ENCODE measurements at places on chromosomes 12 and 14.

- peak; percentile 18 for DNase-seq
These were observed 8.0 kb upstream of the ASB8 start for GRCh38 chr12:48165089-48165981.

DNA sequence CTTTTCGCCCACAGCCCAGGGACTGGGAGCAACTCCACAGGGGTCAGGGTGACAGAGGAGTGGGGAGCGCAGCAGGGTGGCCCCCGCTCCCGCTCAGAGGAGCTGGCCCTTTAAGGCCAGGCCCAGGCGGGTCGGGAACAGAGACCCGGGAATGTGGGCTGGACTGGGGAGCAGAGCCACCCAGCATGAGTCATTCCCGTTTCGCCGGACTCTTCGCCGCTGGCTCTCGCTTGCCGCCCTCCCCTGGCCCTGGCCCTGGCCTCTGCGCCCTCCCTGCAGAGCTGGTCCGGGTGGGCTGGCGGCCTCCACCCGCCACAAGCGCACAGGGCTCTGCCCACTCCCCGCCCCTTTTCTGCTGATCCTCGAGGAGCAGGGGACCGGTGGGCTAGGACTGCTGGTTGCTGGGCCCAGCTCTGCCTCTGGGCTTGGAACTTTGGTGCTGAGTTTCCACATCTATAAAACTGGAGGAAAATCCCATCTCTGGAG is 92.8 kb downstream of the NINJ2 start:
- no peak for DNase-seq

- DNase-seq = no peak
These were observed 26.3 kb upstream of the FOS start for GRCh38 chr14:75252254-75252837.

DNA sequence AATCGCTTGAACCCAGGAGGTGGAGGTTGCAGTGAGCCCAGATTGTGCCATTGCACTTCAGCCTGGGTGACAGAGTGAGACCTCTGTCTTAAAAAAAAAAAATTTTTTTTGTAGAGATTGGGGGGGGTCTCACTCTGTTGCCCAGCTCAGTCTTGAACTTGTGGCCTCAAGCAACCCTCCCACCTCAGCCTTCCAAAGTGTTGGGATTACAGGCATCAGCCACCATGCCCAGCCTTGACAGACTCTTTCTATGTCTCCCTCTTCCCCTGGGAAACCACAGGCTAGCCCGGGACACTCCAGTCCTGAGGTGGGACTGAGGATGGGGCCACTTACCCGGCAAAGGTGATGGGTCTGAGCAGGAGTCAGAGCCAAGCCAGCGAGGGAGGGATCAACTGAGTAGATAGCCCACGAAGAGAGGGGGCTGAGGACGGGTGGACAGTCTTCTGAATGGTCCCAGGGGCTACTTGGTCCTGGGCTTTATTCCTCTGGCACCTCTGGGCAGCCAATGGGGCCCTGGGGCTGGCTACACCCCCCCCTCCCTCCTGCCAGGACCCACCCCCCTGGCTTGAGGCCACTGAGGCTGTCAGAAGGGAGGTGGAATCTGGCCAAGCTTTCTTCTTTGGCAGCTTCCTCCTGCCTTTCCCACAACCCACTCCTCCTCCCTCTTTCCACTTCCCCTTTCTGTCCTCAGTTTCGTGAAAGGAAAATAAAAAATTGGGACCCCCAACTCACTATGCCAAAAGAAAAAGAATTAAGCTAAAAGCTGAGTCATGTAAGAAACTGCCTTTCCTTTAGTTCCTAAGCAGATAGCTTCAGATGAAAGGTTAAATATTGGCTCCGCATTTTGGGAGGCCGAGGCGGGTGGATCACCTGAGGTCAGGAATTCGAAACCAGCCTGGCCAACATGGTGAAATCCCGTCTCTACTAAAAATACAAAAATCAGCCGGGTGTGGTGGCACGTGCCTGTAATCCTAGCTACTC is at the start of gene SDS:
TSS of gene SDS (minus strand) at position 453 of the 981 bp plus-strand sequence. CDS start 4,179 bp downstream, outside the sequence.
- no peak for DNase-seq

DNA sequence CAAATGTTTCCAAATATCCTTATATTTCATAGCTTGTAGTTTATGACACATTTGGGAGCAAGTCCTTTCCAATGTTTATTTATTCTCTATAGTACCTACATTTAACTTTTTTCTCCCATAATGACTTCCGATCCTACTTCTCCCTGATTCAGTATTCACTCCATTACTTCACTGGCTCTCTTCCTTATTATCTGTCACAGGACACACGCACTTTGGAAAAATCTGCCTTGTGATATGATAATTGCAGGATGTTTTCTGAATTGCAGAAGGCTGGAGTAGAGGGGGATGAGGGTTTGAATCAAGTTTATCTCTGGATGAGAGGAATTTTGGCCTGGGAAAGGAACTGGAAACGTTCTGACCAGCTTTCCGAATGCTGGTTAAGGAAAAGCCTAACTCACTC is 75.0 kb downstream of the HMGA2 start:
- DNase-seq = no peak

DNA sequence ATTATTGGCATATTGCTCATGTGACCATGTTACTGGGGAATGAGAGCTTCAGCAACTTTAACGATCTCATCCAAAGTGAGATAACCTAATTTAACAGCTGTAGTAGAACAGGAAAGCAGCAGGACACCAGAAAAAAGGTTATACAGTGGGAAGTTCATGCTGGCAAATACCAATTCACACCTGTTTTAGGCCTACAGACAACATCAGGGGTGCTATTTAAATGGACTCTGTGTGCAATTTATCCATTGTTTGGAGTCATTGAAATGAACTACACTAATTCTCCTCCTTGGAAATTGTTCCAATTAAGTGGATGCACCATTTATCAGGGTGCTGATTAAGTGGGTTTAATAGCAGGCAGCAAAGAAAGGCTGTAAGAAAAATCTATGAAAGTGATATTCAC is 424.4 kb upstream of the LMO3 start:
- no peak for DNase-seq

DNA sequence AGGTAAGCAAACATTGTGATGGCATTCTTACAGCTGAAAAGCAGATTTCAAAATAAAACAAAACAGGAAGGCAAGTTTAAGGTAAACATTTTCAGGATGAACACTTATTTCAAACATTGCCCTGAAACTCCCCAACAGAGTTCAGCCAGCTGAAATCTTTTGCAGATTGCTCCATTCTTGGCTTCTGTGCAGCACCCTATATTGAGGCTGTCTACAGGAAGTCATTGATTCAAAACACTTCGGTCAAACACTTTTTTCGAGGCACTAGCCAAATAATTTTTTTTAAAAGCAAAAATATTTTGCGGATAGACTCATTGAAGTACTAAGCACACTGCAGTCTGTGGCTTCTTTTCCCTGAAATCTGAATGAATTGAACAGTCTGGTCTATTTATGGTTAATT is 318.1 kb upstream of the PDE3A start:
- no peak for DNase-seq

GRCh38 chr12:101928556-101928955 is 51.2 kb downstream of the DRAM1 start:
- DNase-seq = no peak

DNA sequence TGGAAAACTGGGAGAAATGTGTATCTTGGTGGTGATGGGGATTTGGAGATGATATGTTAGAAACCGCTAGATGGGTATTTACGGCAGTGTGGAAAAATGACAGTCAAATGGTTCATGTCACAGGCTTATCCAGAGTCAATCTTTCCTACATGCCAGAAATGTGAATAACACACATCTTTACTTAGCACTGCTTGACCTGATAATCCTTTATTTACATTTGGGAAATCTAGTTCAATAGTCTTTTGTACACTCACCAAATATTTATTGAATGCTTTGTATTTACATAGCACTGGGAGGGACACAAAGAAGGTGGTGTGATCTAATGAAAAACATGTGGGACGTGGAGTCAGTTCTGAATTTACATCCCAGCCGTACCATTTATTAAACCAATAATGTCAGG is 208.2 kb downstream of the DIO2 start:
- no peak for DNase-seq

DNA sequence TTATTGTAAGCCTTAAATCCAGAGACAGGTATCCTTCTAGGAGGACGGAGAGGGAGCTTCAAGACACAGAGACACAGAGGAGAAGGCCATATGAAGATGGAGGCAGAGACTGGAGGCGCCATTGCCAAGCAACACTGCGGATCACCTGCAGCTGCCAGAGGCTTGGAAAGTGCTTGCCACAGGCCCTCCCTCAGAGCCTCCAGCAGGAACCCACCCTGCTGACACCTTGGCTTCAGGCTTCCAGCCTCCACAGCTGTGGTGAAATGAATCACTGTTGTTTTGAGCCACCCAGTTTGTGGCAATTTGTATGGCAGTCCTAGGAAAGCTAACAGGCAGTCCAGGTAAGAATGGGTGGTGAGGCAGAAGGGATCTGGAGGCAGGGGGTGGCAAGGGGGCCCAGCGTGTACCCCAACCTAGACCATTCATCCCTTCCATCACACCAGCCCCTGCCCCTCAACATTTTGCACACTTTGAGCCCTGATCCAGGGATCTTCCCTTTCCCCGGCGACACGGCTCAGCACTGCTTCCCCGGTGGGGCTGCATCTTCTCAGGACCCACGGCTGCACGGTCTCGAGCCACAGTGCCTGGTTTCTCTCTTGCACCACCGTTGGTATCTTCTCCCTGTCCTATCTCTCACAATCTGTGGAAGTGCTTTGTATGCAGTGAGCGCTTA is 22.3 kb upstream of the BCDIN3D start:
- no peak for DNase-seq

DNA sequence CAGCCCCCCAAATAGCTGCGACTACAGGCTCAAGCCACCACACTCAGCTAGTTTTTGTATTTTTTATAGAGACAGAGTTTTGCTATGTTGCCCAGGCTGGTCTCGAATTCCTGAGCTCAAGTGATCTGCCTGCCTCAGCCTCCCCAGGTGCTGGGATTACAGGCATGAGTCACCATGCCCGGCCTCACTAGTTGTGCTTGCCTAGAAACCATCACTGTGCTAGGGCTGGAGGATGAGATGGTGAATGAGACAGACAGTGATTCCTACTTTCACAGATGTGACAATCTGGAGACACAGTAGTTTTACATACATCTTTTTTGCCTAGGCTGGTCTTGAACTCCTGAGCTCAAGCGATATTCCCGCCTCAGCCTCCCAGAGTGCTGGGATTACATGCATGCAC is 7.5 kb upstream of the MSI1 start:
- DNase-seq = no peak

DNA sequence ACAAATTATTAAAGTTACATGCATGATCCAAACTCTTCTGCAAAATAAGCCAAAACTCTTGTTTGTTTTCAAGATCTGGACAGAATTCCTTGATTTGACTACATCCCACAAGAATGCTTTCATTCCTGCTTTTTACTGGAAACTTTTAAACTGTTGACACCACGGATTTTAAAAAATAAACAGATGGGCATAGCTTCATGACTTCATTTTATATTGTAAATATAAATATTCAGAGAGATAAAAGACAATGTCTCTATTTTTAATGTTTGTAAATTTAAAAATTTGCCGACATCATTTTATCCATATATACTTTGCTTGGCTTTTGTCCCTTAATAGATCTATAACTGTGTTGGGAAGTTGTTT is 134.3 kb upstream of the DCN start:
- no peak for DNase-seq

GRCh38 chr12:70258605-70259403 is 15.6 kb downstream of the CNOT2 start:
- no peak for DNase-seq

DNA sequence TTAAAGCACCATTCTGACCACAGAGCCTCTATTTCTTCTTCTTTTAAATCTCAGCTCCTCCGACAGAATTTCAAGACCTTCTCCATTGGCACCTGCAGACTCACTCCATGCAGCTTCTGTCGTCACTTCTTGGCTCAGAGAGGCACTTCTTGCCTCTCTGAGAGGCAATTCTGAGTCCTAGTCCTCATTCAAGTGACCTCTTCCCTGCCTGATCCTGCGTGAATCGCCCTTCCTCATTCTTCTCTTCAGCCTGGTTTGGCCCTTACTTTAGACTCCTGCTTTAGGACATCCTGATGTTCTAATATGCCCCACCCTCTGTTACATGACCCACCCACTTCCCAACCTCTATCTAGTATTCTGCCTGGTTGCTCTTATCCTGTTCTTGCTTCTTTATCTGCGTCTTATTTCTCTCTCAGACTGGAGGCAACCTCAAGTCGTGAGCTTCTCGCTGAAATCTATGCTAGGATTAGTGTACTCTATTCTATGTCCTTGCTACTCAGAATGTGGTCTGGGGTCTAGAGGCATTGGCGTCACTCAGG is 55.6 kb upstream of the CISTR start:
- DNase-seq = no peak

GRCh38 chr12:96503976-96504375 is 14.6 kb downstream of the CFAP54 start:
- DNase-seq = no peak

DNA sequence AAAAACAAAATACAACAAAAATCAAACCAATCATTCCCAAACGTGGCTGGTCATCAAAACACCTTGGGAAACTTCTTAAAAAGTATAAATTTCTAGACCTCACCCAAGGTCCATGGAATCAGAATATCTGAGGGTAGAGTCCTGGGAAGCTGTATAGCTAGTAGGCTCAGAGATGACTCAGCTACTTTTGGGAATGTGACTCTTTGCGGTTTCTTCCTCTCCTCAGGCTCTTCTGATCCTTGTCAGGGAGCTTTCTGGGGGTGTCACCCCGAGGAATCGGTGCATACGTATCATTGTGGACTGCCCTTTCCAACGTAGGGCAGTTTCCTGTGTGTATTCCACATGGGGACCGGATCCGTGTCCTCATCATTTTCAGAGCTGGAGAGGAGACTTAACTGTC is 14.8 kb downstream of the JDP2 start:
- no peak for DNase-seq

- no peak for DNase-seq
These were observed 103.5 kb downstream of the FGD4 start for GRCh38 chr12:32502693-32503502.

- no peak for DNase-seq
These were observed 33.4 kb upstream of the TXNRD1 start for GRCh38 chr12:104182144-104182543.

- DNase-seq = peak; percentile 39
These were observed 23.3 kb downstream of the GABARAPL1 start for GRCh38 chr12:10235761-10236631.

DNA sequence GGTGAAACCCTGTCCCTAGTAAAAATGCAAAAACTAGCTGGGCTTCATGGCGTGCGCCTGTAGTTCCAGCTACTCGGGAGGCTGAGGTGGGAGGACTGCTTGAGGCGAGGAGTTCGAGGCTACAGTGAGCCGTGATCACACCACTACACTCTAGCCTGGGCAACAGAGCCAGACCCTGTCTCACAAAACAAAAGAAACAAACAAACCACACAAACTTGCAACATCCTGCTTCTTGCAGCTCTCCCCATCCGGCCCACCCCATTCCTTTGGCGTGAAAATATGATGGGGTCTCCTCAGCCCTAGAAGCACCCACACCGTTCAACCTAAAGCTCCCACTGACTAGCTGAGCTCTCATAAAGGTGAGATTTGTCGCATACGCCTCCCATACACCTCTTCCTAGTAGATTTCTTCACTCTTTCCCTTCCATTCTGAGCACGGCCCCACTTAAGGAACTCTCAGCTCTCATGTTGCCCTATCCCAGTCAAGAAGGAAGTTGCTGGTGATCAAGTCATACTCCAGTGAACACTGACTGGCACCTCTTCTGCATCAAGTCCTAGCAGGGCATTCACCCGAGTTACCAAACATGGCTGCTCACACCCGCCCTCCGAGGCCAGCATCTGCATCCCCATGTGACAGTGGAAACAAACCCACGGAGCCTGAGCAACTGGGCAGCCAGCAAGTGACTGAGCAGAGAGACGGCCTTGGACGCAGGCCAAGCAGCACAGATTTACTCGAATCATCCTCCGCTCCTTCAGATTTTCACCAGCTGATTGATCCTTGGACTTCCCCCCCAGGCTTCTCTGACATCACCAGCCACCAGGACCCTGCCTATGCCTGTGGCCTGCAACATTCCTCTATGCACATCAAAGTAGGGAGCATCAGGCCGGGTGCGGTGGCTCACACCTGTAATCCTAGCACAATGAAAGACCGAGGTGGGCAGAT is 18.9 kb upstream of the CD27 start:
- no peak for DNase-seq

Measured in DND-41 (cell line).